ENCODE measurements at places on chromosomes 12 and 14.

DNA sequence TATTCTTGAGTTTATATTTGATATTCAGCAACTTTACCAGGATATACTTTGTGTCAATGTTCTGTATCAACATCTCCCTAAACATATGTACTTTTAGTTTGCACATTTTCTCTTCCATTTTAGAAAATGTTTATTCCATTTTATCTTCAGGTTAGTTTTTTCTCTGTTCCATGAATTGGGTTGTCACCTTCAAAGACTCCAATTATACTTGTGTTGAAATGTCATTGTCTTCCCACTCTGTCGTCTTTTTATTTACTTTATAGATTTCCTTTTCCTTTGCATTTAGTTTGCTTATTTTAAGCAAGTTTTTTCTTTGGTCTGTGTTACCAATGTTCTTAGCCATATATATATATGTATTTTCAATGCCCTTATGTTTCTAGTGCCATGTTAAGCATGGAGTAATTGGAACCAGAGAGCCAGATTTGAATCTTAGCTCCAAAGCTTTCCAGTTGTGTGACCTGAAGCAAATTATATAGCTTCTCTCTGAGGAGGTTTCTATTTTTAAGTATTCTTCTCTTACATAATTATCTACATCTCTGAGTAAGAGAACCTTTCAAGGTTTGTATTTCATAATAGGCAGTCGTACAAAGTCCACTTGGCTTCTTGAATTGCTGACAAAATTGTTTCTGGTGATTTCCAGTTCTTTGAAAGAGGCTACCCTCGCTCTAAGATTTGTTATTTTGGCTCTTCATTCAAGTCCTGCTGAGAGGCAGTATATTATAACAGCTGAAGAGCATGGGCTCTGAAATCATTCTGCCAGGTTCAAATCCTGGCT is 85.8 kb upstream of the DYRK2 start:
- no peak for DNase-seq

- DNase-seq: no peak
These were observed 409.7 kb downstream of the NOVA1 start for GRCh38 chr14:26187996-26188620.

DNA sequence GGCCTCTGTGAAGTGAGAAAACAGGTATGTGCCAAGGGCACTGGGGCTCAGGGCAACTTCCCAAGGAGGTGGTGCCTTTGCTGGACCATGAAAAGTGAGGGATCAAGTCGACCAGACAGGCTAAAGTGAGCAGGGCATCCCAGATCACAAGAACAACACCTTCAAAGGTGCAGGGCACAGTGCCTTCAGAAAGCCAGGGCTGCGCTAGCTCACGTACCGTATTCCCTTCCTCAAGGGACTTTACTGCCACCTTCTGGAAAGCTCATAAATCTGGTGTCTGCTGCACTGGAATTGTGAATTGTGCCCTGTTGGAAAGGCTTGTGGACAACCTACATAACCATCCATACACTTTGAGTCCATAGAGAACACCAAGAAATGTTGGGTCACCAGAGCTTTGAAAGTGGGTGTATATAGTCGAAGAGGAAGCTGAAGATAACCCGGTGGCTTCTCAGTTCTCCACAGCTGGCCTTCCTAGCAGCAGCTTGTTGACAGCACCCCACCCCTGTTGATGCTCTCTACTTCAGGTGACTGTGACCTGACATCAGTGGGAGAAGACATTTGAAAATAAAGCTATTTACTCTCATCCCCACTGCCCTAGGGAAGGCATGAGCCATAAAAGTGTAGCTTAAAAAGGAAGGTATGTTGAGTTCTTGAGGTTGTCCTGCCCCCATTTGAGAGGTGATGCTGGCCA is 24.5 kb downstream of the FIGNL2 start:
- DNase-seq: no peak

DNA sequence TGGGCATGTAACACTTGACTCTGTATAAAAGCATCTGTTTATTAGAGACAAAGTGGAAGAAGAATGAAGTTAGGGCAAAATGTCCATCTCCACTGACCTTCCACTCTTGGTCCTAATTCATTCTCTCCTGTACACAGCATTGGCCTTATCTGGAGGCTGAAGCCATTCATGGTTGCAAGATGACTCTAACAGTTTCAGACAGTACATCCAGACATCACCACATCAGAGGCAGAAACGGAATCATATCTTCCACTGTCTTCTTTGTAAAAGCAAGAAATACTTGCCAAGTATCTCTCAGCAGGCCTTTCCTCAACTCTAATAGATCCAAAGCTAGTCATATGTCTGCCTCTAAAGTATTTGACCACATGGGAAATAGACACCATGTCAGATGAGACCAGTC is 41.1 kb downstream of the PTHLH start:
- no peak for DNase-seq

- no peak for DNase-seq
These were observed 325.1 kb upstream of the DCN start for GRCh38 chr12:91507754-91508153.

DNA sequence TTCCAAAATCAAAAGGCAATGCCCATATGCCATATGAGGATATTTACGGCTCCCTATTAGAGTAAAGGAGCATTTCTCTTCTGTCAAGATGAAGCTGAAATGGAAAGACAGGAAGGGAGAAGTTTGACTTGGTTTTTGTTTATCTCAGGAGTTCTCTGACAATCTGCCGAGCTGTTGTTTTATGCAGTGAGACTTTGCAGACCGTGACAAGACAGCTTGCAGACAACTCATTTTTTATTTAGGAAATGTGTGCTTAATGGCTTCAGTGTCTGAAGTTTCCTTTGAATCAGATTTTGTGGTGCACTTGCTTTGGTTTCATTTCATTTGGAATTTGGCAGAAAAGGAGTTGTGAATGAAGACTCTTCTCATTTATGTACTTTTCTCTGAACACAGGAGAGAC is 145.4 kb downstream of the C12orf50 start:
- no peak for DNase-seq

GRCh38 chr12:62718762-62719426 is 216.1 kb downstream of the PPM1H start:
- DNase-seq: no peak

- no peak for DNase-seq
These were observed 219.9 kb upstream of the ATXN7L3B start for GRCh38 chr12:74317741-74318140.

- no peak for DNase-seq
These were observed 371.7 kb upstream of the KITLG start for GRCh38 chr12:88951860-88952561.

DNA sequence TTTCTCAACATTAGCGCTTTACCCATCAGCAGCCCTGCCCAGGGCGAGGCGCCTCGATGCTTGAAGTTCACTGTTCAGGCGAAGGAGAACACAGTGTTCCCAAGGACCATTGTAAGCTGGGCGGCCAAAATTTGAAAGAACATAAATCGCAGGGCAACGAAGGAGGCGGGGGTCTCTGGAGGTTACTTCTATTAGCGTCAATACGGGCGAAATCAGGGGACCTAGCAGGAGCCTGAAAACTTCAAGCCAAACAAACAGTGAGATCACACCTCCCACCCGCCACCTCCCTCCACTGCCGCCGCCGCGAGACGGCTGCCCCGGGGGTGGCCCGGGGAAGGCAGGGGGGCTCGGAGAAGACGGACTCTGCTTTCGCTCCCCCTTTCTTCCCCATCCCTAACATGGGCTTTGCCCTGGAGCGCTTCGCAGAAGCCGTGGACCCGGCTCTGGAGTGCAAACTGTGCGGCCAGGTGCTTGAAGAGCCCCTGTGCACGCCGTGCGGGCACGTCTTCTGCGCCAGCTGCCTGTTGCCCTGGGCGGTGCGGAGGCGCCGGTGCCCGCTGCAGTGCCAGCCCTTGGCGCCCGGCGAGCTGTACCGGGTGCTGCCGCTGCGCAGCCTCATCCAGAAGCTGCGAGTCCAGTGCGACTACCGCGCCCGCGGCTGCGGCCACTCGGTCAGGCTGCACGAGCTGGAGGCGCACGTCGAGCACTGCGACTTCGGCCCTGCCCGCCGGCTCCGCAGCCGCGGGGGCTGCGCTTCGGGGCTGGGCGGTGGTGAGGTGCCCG is at the start of gene PDZRN4:
Gene PDZRN4, plus strand, starts transcription at position 263 of the 783 bp plus-strand sequence.
- DNase-seq: no peak

DNA sequence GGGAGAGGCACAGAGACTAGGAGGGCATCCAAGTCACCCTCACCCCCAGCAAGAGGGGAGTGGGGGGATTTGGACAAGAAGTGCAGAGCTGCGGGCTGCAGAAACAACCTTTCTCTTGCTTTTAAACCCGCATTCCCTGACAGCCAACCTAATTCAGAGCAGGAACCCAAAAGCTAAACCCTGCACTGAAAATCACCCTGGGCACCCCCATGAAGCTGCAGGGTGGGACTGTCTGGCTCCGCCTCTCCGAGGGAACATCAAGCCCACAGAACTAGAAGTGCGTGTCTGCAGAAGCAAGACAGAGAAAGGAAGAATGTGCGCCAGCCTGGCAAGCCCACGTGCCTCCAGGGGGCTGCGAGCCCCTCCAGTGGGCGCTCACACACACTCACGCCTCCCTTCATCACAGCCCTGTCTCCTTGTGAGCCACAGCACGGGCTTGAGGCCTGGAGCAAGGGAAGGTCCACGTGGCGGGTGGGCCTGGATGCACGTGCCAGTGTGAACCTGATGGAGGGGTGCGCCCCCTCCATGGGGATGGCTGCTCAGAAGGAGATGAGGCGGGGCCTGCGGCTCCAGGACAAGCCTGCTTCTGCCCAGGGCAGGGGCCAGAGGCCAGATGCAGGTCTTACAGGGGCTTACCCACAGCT is 27.8 kb upstream of the PNMA1 start:
- no peak for DNase-seq

DNA sequence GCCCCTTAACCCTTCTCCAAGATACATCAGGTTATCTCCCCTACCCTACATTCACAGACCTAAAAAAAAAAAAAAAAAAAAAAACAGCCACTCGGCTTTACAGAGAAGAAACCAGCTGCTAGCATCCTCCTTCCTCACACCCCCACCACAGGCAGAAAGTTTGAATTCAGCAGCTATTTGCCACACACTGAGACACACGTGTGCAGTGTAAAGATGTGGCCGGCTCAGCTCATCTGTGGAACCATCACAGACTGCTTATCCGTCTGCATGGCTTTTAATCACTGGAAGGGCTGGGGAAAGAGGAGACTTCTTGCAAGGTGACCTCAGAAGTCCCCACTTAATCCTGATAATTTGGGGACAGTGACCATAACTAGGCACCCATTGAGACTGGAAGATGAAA is 50.0 kb downstream of the VWF start:
- DNase-seq: no peak

GRCh38 chr14:95228240-95228639 is 70.9 kb upstream of the DICER1 start:
- DNase-seq: no peak

- DNase-seq: no peak
These were observed 1.1 kb upstream of the SDSL start for GRCh38 chr12:113420996-113421595.

GRCh38 chr12:107491856-107492255 is 193.7 kb upstream of the PWP1 start:
- DNase-seq: no peak

All from stimulated activated CD4-positive, alpha-beta T cell treated with anti-CD3 and anti-CD28 coated beads, Interleukin-1b, Interleukin-23, amount 100 ng/mL, for 1 hour (primary cell).